ENCODE measurements at places on chromosomes 3 and 15. TPM values are rescaled to one million over a fixed set of nuclear protein-coding genes. Genes with fewer than 3 reads are reported as not detected.
A peak's percentile ranks its signal among the peaks of the same experiment; 100 is the strongest.

- no peak overlapping the region for H3K27ac ChIP-seq
- no peak overlapping the region for H3K4me3 ChIP-seq
- no peaks in the 10 kb centered on the region for H3K36me3 ChIP-seq
- H3K4me1 ChIP-seq: peaks cover 5% of the 10 kb centered on the region
- H3K27me3 ChIP-seq: no peaks in the 10 kb centered on the region
Observed at GRCh38 chr3:71503525-71504249, 79.8 kb downstream of the FOXP1 start.

DNA sequence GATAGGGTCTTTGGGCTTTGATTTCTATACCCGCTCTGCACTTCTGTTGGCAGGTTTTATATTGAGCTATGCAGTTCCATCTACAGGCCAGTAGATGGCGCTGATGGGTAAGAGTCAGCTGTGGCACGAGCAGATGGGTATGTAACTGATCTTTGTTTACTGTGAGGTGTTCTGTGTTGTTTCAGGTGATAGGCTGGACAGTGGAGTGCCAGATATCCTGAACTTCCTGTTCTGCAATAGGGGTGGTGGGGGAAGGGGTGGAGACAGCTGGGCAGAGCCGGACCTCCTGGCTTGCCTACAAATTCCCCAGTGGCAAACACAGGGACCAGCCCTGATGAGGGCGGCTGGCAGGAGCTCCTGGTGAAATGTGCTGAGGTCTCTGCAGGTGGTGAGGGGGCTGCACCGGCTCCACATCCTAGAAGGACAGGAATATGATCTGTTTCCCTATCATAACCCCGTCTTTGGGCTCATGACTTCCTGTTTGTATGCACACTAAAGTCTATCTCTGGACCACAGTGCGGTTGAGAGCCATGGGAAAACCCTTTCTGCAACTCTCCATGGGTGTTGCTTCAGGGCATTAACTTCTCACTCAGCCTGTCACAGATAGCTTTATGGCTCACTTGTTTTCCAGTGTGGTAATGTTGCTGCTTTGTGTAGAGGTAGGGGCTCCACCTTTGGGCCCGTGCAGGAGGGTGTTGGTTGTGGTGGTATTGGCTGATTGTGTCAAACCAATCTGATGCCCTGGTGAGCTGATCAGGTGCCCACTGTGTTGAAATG lies 13.4 kb upstream of the FAM98B start:
- H3K27me3 ChIP-seq: no peaks in the 10 kb centered on the region
- no peaks in the 10 kb centered on the region for H3K4me1 ChIP-seq
- no peaks in the 10 kb centered on the region for H3K36me3 ChIP-seq
- no peak overlapping the region for H3K27ac ChIP-seq

DNA sequence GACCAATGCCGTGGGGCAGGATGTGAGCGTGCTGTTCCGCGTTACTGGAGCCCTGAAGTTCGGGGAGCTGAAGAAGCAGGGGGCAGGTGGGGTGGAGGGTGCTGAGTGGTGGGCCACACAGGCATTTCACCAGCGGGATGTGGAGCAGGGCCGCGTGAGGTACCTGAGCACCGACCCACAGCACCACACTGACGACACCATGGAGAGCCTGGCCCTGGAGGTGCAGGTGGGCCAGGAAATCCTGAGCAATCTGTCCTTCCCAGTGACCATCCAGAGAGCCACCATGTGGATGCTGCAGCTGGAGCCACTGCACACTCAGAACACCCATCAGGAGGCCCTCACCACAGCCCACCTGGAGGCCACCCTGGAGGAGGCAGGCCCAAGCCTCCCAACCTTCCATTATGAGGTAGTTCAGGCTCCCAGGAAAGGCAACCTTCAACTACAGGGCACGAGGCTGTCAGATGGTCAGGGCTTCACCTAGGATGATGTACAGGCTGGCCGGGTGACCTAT lies 179.6 kb downstream of the TBC1D2B start:
- H3K27me3 ChIP-seq: no peaks in the 10 kb centered on the region
- H3K4me1 ChIP-seq: no peaks in the 10 kb centered on the region
- no peak overlapping the region for H3K27ac ChIP-seq
- no peak for DNase-seq
- no peak overlapping the region for H3K4me3 ChIP-seq

GMPS gene
- 129 TPM for total RNA-seq

TRPM1 gene
- total RNA-seq: 3.6 TPM

DNA sequence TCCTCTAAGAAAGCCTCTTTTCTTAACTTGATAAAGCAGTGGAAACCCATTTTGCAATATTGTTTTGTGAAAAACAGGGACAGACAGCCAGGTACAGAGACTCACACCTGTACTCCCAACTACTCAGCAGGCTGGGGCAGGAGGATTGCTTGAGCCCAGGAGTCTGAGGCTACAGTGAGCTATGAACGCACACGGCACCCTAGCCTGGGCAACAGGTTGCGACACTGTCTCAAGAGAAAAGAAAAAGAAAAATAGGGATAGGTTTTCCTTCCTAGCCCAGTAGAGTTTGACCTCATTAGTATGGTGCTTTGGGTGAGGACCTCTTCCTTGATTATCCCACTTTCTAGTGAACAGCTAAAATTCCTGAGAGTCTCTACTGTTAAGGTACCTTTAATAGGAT lies 17.5 kb upstream of the YEATS2 start:
- DNase-seq: no peak
- H3K4me3 ChIP-seq: no peak overlapping the region
- no peaks in the 10 kb centered on the region for H3K36me3 ChIP-seq
- no peaks in the 10 kb centered on the region for H3K27me3 ChIP-seq
- no peaks in the 10 kb centered on the region for H3K4me1 ChIP-seq

DNA sequence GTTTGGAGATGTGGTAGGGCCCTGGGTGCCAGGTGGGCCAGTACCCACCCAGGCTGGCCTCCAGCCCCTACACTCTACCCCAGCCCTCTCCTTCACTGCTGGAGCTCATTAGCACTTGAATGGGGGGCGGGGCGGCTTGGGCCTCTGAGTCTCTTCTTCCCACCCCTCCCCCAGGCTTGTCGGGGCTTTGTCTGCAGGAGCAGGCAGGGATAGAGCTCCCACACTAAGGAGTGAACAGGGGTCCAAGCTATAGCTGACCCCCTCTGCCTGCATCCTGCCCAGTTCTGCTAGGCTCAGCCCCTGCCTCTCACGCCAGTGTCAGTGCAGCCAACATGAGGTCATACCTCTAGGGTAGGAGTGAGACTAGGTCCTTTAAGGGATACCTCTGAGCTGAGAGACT lies 5.2 kb downstream of the GNAI2 start:
- no peaks in the 10 kb centered on the region for H3K27me3 ChIP-seq
- H3K27ac ChIP-seq: no peak overlapping the region
- H3K36me3 ChIP-seq: no peaks in the 10 kb centered on the region

- no peak overlapping the region for H3K27ac ChIP-seq
- DNase-seq: no peak
- H3K36me3 ChIP-seq: no peaks in the 10 kb centered on the region
- no peak overlapping the region for H3K4me3 ChIP-seq
Observed at GRCh38 chr3:194092881-194093301, 43.1 kb upstream of the HES1 start.

GRCh38 chr3:120129051-120129450 lies 34.8 kb upstream of the GSK3B start:
- H3K27ac ChIP-seq: no peak overlapping the region
- DNase-seq: no peak
- no peaks in the 10 kb centered on the region for H3K36me3 ChIP-seq
- no peaks in the 10 kb centered on the region for H3K27me3 ChIP-seq
- no peak overlapping the region for H3K4me3 ChIP-seq

DNA sequence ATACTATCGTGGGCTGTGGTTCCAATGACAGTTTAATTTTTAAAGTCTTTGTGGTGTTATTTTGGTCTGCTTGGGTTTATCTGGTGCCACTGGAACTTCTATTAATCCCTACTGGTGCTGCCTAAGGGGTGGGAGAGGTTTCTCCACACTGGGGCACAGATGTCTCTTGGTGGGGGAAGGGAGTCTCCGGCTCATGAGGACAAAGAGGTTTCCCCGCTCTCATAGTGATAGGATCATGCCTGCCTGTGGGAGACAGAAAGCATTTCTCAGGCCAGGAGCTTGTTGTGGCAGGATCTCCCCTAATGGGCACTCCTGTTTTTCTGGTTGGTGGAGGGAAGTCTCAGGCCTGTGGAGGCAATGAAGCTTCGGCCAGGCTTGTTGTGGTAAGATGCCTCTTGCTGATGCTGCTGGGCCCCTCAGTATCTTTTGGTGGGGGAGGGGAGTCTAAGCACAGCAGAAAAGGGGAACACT lies 84.3 kb upstream of the THRB start:
- H3K36me3 ChIP-seq: no peaks in the 10 kb centered on the region
- H3K27me3 ChIP-seq: no peaks in the 10 kb centered on the region
- H3K4me1 ChIP-seq: no peaks in the 10 kb centered on the region
- DNase-seq: no peak
- no peak overlapping the region for H3K4me3 ChIP-seq
- H3K27ac ChIP-seq: no peak overlapping the region

GRCh38 chr15:24944954-24945353 lies 9.8 kb upstream of the SNRPN start:
- H3K36me3 ChIP-seq: no peaks in the 10 kb centered on the region
- H3K27me3 ChIP-seq: no peaks in the 10 kb centered on the region
- no peaks in the 10 kb centered on the region for H3K4me1 ChIP-seq
- no peak overlapping the region for H3K27ac ChIP-seq

DNA sequence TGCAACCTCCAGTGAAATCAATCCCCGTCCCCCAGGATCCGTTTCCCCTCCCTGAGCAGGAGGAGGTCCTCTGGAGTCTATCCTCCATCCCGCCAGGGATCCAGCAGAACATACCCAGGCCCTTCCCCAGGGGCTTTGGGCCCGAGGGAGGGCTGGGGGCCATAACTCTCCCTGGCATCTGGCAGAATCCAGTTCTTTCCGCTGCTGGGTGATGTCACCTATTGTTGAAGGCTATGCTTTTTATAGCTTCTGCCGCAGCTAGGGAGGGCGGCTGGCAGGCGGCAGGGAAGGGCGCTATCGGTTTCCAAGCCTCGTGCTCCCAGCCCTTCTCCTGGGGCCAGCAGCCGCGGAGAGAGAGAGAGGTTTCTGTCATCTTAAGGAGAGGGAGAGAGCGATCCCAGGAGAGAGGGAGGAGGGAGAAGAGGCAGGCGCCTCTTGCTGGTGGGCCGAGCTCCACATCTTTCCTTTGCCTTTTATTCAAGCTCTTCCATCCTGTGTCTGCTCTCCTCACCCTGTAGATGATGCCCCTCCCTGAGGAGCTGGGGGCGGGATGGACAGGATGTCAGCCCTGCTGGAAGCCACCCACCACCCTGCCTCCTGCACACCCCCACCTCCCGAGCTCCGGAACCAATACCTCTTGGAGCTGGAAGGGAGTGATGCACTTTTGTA lies 120.1 kb downstream of the ANP32A start:
- H3K4me3 ChIP-seq: no peak overlapping the region
- no peaks in the 10 kb centered on the region for H3K36me3 ChIP-seq
- peak overlapping the region; percentile 6 for H3K27ac ChIP-seq
- peak; percentile 76 for DNase-seq
- H3K27me3 ChIP-seq: no peaks in the 10 kb centered on the region

DNA sequence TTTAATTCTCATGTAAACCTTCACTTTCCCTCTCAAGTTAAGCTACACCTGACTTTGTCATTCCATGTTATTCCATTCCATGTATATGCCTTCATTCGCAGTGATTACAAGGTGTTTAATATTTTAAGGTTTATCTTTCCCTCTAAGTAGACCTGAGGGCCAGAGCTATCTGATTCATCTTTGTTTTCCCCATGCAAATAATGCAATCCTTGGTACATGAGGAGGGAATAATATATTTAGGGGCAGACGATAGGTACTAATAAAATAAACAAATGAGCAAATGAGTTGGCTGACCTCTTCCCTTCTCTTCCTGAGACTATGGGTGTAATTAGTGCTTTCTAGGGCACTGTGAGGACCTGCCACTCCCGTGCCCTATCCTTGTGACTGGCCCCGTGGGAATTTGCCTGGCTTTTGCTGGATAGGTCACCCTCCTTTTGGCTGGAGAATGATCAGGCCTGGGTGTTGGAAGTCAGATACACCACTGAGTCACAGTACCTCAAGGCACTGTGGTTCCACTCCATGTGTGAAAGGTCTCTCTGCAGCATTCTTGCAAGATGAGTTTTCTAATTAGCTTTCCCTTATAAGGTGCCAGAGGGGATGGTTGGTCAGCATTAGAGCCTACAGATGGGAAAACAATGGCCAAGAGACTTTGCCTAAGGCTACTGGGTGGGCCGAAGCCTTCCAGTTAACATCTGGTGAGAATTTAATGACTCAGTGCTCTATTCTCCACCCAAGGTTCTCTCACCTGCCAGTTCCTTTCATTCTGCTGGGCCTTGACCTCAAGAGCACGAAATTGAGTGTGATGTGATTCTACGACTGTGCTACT lies 183.2 kb downstream of the P3H2 start:
- H3K4me1 ChIP-seq: peaks cover 6% of the 10 kb centered on the region
- H3K27ac ChIP-seq: no peak overlapping the region
- DNase-seq: no peak
- no peaks in the 10 kb centered on the region for H3K36me3 ChIP-seq

DNA sequence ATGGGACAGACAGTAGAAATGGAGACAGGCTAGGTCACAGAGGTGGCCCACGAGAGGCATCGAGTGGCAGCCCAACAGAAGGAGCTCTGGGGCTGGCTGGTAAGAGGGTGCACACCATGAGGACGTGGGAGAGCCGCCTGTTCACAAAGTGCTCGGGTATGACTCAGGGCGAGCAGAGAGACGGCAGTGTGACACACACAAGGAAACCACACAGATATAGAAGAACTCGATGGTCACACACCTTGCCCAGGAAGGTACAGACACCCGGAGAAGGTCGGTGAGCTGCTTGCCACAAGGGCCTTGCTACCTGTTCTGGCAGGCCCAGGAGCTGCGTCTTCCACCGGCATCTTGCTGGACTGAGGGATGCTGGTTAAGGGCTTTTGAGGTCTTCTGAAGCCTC lies 50.2 kb downstream of the CA12 start:
- DNase-seq: no peak
- no peak overlapping the region for H3K27ac ChIP-seq
- H3K4me1 ChIP-seq: peaks cover 3% of the 10 kb centered on the region
- no peak overlapping the region for H3K4me3 ChIP-seq
- no peaks in the 10 kb centered on the region for H3K36me3 ChIP-seq

- H3K36me3 ChIP-seq: no peaks in the 10 kb centered on the region
- no peak for DNase-seq
- no peaks in the 10 kb centered on the region for H3K4me1 ChIP-seq
- no peak overlapping the region for H3K27ac ChIP-seq
- H3K4me3 ChIP-seq: no peak overlapping the region
- no peaks in the 10 kb centered on the region for H3K27me3 ChIP-seq
Observed at GRCh38 chr3:192433704-192434103, 293.6 kb downstream of the FGF12 start.

GRCh38 chr3:11275926-11276325 lies 3.7 kb downstream of the ATG7 start:
- H3K27me3 ChIP-seq: no peaks in the 10 kb centered on the region
- DNase-seq: no peak
- H3K27ac ChIP-seq: no peak overlapping the region
- no peaks in the 10 kb centered on the region for H3K36me3 ChIP-seq
- peaks cover 7% of the 10 kb centered on the region for H3K4me1 ChIP-seq
- H3K4me3 ChIP-seq: no peak overlapping the region
